C1 segment of cervical spinal cord (tissue), 14 donors: ENCODE measurements at places on chromosomes 3 and 15.

DNA sequence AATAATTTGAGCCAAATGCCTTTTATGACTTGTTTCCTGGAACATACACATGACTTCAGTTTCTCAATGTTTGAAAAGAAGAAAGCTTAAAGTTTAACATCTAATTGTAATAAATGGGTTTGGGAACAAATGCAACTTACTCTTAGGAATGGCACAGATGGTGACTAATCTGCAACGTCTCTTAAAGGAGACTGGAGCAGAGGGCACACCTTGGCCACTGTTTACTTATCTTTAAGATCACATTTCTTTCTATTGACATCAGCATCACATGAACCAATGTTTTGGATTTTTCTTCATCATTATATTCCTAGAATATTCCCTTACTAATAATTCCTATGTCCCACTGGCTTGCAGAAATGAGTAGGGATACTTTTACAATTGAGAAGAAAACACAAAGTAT lies 229.5 kb downstream of the CHL1 start:
- DNase-seq = no peak

DNA sequence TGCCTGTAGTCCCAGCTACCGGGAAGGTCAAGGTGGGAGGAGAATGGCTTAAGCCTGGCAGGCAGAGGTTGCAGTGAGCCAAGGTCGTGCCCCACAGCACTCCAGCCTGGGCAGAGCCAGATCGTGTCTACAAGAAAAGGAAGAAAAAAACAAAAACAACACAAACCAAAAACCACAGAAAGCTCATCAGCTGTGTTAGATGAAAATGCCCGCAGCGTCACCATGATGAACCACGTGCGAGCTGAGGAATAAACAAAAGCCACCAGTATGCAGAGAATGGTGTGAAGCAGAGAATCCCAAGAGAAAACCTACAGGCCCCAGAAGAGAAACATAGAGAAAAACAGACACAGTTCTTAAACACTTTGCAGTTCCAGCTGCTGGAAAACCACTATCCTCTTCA lies 19.7 kb upstream of the TM4SF19 start:
- DNase-seq = no peak

- DNase-seq = no peak
Observed at GRCh38 chr3:19522305-19522704, 374.0 kb downstream of the KCNH8 start.

- DNase-seq = no peak
Observed at GRCh38 chr15:57457726-57458125, 81.4 kb downstream of the CGNL1 start.

- DNase-seq = no peak
Observed at GRCh38 chr3:100591411-100591810, 18.0 kb upstream of the ADGRG7 start.
